ENCODE measurements at places on chromosomes 11 and 22.

DNA sequence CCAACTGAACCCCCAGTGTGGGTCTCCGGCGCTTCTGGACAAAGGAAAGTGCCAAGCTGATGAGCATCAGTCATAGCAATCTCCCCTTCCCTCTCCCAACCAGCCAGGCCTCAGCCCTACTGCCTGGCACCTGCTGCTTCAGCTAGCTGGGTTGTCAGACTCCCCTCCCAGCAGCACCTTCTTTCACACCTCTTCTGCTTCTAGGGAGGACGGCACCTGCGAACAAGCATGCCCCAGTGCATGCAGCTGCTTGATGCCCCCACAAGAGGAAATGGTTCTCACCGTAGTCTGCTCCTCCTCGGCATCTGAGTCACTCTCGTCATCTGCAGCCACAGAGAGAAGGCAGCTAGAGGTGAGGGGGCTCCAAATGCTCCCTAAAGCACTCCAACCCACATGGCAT, 25.4 kb downstream of the THOC5 start:
- no peak for DNase-seq

- DNase-seq: no peak
Observed at GRCh38 chr11:3135481-3136440, 29.3 kb downstream of the OSBPL5 start.

DNA sequence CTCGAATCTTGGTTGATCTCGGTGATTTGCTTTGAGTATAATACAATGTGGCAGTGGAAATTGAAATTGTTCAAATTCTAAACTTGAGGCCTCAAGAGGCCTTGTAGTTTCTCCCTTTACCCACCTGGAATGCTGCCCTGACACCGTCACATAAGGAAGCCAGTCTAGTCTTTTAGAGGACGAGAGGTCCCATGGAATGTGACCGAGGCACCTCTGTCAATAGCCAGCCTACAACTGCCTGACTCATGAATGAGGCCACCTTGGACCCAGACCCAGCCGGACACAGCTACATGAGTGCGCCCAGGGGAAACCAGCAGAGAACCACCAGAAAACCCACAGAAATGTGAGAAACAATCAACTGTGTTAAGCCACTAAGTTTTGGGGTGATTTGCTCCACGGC, 52.5 kb downstream of the RPL27A start:
- no peak for DNase-seq

- DNase-seq: no peak
Observed at GRCh38 chr11:17927681-17928343, 85.0 kb downstream of the SERGEF start.

- DNase-seq: no peak
Observed at GRCh38 chr22:35403356-35403755, 3.4 kb downstream of the MCM5 start.

- DNase-seq: no peak
Observed at GRCh38 chr11:130451231-130452019, 3.0 kb downstream of the ADAMTS15 start.

DNA sequence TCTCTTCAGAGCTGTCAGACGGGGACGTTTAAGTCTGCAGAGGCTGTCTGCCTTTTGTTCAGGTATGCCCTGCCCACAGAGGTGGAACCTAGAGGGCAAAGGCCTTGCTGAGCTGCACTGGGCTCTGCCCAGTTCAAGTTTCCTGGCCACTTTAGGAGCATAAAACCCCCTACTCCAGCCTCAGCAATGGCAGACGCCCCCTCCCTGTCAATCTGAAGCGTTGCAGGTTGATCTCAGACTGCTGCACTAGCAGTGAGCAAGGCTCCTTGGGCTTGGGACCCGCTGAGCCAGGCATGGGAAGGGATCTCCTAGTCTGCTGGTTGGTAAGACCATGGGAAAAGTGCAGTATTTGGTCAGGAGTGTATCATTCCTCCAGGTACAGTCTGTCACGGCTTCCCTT, 66.6 kb upstream of the TP53I11 start:
- no peak for DNase-seq

DNA sequence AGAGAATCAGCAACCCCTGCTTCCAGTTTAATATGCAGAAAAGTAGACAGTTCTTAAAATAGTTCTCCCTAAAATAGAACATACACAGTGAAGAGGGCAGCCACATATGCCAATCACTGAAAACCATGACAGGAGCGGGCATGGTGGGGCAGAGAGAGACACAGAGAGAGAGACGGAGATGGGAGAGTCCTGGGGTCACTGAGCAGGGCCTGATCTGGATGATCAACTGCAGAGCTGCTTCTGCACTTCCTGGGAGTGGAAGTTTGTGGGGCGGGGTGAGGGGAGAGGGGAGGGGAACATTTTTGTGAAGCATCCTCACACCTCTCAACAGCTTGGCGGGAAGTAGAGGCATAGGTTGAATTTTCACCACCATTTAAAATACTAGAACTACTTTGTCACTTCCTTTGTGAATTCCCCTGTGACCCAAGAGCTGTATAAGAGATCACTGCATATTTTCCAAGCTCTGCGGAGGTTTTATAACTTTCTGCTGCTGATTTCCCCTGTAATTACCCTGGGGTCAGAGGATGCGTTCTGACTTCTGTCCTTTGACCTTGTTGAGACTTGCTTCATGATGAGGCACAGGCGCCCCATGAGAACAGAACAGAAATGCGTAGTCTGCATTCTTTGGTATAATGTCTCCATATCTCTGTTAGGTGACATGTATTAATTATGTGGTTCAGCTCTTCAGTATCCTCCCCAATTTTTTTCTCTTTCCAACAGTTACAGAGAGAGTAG, 419.4 kb downstream of the BRD1 start:
- DNase-seq: no peak

DNA sequence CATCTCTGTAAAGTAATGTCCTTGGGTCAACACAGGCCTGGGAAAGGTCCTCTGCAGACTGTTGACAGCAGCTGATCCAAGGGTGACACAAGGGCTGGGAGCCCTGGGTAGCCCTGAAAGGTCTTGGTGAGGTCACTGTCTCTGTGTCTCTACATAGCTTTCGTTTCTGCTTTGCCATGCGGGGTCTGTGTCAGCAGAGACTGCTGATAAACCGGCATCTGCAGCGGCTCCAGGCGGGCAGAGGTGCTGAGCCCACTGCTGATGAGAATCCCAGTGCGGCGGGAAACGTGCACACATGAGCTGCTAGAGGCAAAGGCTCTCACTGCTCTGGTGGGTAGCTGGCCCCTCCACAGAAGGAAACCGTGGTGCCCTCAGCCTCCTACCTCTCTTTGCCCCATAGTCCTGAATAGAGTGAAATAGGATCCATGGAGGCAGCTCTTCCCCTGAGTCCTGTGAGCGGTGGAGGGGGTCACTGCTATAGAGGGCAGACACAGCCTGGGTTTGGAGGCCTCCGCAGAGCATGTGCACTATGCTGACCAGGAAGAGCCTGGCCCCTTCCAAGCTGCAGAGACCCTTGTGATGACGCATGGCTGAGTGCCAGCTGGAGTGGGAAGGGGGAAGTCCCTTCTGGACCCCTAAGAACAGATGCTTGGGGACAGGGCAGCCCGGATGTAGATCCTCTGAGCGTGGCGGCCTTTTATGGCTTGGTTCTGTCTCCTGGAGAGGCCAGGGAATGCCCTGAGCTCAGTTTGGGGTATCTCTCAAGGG, 17.8 kb upstream of the ST3GAL4 start:
- DNase-seq: no peak

GRCh38 chr11:111801135-111801534, 34.9 kb upstream of the PPP2R1B start:
- DNase-seq: no peak

GRCh38 chr11:6388748-6389147, 1.5 kb upstream of the SMPD1 start:
- DNase-seq: no peak

GRCh38 chr11:124902616-124903015, 5.0 kb upstream of the ROBO4 start:
- no peak for DNase-seq

- no peak for DNase-seq
Observed at GRCh38 chr22:40401532-40401931, 31.1 kb downstream of the SGSM3 start.

DNA sequence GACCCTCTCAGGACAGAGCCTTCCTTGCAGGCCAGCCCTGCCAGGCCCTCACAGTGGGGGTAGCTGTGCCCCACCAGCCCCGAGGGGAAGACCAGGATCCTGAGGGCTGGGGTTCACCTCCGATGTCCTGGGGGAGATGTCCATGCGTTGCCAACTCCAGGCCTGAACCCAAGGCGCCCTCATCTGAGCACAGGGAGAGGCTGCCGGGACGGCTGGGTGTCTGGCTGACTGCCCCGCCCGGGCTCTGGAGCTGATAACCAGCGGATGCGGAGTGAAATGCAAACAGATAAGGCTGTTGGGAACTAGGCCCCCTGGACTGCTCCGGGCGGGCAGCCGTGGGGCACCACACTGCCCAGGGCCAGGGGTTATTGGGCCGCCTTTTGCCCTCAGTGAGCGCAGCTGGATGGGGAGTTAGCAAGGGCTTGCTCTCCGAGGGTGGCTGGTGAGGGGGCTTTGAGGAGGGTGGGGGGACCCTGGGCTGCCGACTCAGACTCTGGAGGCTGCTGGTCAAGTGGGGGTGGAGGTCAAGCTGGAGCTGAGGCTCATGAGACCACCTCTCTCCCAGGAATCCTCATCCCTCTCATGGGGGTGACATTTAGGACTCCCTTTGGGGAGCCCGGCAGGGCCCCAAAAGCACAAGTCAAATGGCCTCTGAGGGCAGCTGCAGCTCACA, 5.6 kb upstream of the MUC6 start:
- no peak for DNase-seq

GRCh38 chr11:14018441-14018840, 55.9 kb downstream of the SPON1 start:
- no peak for DNase-seq

All from activated T-cell treated with anti-CD3 and anti-CD28 coated beads for 1 hour (primary cell).